CD4-positive, alpha-beta T cell treated with Interleukin-1 beta for 1 hour (primary cell): ENCODE measurements at places on chromosomes 6 and 20.

GRCh38 chr6:28941684-28942448 lies 18.1 kb upstream of the TRIM27 start:
- DNase-seq: no peak

- DNase-seq: no peak
Measured at GRCh38 chr20:10362674-10363073, 71.3 kb downstream of the MKKS start.

GRCh38 chr6:108630050-108630714 lies 69.5 kb downstream of the FOXO3 start:
- DNase-seq: no peak

DNA sequence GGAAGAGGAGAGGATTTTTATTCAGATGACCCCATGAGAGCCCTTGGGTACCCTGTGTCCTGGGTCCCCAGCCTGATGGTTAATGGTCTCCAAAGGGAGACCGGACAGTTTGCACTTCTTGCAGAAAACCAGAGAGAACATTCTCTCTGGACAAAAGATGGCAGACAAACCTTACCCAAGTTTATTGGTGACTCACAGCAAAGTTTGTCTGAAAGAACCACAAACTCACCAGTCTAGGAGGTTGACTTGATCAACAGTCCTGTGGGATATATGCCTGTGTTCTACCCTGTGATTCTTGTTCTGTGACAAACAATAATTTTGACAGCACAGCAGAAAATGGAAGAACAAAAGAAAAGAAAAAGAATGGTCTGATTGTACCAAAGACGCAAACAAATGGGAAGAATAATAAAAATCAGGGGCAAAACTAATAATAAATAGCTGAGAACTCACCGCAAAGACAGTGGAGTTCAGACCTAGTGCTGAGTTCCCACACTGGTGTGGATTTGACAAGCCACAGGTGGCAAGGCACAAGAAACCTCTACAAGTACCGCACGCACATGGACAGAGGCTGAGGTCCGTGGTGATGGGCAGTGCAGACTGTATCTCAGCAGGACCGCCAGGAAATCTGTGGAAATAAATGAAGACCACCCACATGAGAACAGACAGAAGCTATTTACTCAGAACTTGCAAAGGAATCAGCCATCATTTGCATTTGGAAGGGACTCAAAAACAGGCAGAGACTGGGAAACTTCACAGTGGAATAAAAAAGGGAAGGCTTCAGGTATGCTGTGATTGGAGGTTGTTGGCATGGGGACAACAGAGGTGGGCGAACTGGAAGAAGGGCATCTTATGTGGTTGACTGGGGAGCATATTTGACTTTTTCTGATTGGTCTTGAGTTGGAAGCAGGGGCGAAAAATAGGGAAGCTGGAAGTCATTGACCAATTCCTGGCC lies 246.3 kb upstream of the RNF24 start:
- no peak for DNase-seq

DNA sequence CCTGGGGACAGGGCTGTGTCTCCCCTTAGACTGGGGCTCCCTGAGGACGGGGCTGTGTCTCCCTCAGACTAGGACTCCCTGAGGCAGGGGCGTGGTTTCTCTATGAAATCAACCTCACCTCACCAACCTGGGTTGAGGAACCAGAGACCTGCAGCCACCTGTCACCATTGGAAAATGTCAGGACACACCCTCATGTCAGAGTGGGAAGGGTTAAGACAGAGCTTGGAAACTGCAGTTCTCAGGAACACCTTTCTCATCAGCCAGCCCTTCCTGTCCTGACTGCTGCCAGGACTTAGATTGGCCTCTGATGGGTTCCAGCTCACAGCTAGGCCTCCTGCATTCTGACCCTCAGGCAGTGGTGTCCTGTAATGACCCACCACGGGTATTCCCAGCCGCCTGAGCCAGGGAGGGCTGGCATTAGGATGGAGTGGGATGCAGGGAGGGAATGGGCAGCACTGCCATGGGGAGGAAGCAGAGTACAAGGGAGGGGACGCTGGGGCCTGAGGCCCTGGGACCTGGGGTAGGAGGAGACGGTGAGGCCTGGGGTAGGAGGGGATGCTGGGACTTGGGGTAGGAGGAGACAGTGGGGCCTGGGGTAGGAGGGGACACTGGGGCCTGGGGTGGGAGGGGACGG lies 76.3 kb downstream of the MRPL14 start:
- no peak for DNase-seq

GRCh38 chr20:46119028-46119546 lies 973 bp downstream of the CD40 start:
- DNase-seq: no peak

DNA sequence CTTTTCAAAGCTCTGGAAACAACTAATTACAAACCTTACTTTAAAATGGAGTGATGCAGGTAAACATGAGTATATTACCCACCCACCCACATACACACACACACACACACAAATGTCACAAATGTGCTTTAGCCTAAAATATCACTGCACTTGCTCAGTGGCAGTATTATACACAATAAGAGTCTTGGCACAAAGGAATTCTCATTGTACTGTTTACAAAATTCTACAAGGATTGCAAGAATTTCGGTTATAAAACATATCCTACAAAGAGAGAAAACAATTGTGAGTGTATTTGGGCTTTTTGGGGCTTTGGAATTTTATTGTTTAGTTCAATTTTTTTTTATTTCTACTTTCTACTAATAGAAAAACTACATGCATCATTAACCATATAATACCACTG lies 113.2 kb upstream of the BEND6 start:
- no peak for DNase-seq

- DNase-seq: no peak
Measured at GRCh38 chr6:134723081-134723871, 226.6 kb downstream of the ALDH8A1 start.
